ENCODE measurements at places on chromosomes 2 and 18. TPM values are rescaled to one million over a fixed set of nuclear protein-coding genes. Genes with fewer than 3 reads are reported as not detected.

GRCh38 chr2:2881499-2881898 is 496.1 kb downstream of the EIPR1 start:
- H3K27ac ChIP-seq: no peak overlapping the region
- no peak overlapping the region for H3K4me3 ChIP-seq

- H3K36me3 ChIP-seq: no peaks in the 10 kb centered on the region
- no peak overlapping the region for H3K4me3 ChIP-seq
- no peak for DNase-seq
- H3K4me1 ChIP-seq: no peaks in the 10 kb centered on the region
Observed at GRCh38 chr18:3388980-3389379, 61.0 kb upstream of the TGIF1 start.

DNA sequence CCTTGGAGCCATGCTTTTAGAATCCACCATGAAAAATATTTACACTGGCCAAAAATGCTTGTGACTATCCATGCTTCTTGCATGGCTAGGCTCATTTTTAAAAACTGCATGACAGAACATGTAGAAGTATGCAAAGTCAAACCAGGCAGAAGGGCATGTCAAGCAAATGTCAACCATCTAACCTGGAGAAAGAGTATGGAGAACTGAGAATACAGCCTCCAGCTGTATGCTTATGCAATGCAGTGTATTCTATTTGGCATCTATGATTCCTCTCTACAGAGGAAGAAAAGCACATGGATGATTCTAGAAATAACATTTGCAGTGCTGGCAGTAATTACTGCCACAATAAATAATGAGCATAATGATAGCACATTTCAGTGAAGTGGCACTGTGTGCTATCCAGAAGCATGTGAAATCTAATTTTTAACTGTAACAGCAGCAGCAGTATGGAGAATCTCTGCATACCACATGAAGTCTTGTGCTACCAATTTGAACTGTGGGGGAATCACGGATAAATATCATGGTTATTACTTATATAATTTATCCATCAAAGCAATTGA is 87.3 kb upstream of the CCDC141 start:
- H3K27ac ChIP-seq: no peak overlapping the region
- DNase-seq: no peak
- no peaks in the 10 kb centered on the region for H3K27me3 ChIP-seq
- H3K4me1 ChIP-seq: no peaks in the 10 kb centered on the region

GRCh38 chr2:203683932-203684556 is 22.4 kb upstream of the CD28 start:
- no peaks in the 10 kb centered on the region for H3K27me3 ChIP-seq
- H3K4me1 ChIP-seq: peaks cover 15% of the 10 kb centered on the region
- no peak overlapping the region for H3K27ac ChIP-seq
- no peak for DNase-seq
- H3K4me3 ChIP-seq: no peak overlapping the region
- peaks cover under 1% of the 10 kb centered on the region for H3K36me3 ChIP-seq

DNA sequence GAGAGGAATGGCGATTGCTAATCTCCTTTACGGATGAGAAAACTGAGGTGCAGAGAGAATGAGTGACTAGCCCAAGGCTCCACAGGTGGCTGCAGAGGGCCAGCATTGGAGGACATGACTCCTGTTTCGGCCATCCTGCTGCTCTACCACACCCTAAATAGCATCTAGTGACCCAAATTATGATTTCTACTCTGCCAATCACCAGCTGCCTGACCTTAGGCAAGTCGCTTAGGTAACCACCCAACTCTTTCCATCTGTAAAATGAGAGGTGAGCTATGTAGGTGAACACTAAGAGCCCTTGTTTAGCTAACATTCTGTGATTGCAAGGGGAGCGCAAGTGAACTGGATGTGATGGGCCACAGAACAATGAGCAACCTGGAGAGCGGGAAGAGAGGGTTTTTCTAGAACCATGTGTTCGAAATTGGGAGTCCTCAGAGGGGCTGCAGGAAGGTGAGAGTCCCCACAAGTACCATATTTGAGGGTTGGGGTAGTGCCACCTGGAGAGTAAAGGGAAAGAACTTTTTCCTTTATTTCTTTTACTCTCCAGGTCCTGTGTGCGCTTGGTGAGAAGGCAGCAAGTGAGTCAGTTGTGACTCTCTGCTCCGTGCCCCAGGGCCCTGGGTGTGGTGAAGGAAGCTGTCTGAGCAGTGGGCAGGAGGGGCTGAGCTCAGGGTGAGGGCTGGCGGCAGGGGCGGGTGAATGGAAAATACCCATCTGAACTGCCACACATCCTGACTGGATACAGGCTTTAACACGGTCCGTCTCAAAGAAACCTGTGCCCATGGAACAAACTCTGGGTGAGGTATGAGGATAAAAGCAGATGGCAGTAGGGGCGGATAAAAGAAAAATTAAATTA is 2.4 kb downstream of the CYP27C1 start:
- peaks cover 12% of the 10 kb centered on the region for H3K4me1 ChIP-seq
- H3K27ac ChIP-seq: no peak overlapping the region
- DNase-seq: no peak
- H3K27me3 ChIP-seq: peaks cover 67% of the 10 kb centered on the region

DNA sequence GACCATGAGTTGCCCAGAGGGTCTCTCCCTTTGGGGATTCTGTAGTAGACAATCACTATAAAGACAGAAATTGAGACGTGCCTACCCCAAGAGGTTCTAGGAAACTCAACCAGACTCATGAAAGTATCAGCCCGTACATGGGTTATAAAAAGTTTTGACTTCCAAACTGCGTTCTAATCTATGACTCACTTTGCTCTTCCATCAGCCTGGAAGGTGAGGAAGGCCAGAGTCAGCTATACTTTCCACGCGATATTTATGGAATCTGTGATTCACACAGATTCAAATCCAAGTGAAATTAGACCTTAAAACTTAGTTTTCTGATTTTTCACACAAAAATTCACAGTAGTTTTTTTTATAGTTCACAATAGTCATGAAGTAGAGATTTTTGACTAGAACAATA is 7.7 kb upstream of the LYPD1 start:
- no peak overlapping the region for H3K4me3 ChIP-seq
- DNase-seq: no peak

Gene TSPYL6
- total RNA-seq: not detected

DNA sequence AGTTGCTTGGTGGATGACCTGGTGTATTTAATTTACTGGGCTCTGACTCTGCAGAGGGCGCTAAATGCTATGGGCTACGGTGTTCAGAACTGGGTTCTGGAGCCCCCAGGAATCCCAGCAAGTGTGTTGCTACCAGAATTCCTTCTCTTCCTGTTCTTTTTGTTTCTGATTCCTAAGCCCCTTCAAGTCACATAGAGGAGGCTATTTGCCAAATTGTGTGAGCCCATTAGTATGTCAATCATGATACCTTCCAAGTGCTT is 358.2 kb upstream of the SPRED2 start:
- no peak for DNase-seq
- no peaks in the 10 kb centered on the region for H3K27me3 ChIP-seq
- no peak overlapping the region for H3K27ac ChIP-seq
- no peak overlapping the region for H3K4me3 ChIP-seq

- H3K4me3 ChIP-seq: no peak overlapping the region
- no peak overlapping the region for H3K27ac ChIP-seq
- H3K4me1 ChIP-seq: no peaks in the 10 kb centered on the region
- no peaks in the 10 kb centered on the region for H3K36me3 ChIP-seq
Observed at GRCh38 chr18:64032312-64032711, 62.4 kb downstream of the SERPINB8 start.
